HT-29 (cell line): ENCODE measurements at places on chromosomes 5 and 9. TPM values are rescaled to one million over a fixed set of nuclear protein-coding genes. Genes with fewer than 3 reads are reported as not detected.

HMCN2 gene
- under 0.01 TPM in 1 of 2 replicates, not detected in the other for total RNA-seq

LCN6 gene
- total RNA-seq = not detected in 2 replicates

SLC12A2 gene
- 359 and 396 TPM in 2 replicates for total RNA-seq

DNA sequence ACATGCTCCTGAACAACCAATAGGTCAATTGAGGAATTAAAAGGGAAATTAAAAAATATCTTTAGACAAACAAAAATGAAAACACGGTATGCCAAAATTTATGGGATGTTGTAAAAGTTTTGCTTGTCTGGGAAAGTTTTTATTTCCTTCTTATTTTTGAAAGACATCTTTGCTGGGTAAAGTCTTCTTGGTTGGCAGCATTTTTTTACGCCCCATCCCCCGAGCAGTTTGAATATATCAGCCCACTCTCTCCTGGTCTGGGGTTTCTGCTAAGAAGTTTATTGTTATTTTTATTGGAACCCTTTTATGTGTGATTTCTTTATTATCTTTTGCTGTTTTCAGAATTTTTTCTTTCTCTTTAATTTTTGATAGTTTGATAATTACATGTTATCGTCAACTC is 16.3 kb downstream of the XRCC4 start:
- no peak for DNase-seq

DNA sequence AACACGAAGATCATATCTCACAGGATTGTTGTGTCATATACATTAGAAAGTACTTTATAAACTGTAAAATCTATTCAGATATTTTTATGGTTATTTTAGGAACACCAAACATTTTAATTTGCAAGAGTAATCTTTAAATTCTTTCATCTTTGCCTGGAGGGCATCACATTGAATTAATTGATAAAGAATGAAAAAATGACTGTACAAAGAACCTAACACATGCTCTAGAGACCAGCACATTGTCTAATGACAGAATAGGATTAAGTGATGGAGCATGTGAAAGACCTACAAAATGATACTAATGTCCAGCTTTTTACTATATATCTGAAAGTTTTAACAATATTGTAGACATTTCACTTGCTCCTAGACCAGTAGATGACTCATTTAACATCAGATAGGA is 88.0 kb downstream of the ZSWIM6 start:
- DNase-seq = no peak

SYK gene
- total RNA-seq = 24.2 and 34.7 TPM in 2 replicates

- no peak for DNase-seq
Observed at GRCh38 chr5:117405197-117405596, 830.6 kb upstream of the SEMA6A start.

- DNase-seq = no peak
Observed at GRCh38 chr9:120514405-120514804, 65.6 kb downstream of the CDK5RAP2 start.

DNA sequence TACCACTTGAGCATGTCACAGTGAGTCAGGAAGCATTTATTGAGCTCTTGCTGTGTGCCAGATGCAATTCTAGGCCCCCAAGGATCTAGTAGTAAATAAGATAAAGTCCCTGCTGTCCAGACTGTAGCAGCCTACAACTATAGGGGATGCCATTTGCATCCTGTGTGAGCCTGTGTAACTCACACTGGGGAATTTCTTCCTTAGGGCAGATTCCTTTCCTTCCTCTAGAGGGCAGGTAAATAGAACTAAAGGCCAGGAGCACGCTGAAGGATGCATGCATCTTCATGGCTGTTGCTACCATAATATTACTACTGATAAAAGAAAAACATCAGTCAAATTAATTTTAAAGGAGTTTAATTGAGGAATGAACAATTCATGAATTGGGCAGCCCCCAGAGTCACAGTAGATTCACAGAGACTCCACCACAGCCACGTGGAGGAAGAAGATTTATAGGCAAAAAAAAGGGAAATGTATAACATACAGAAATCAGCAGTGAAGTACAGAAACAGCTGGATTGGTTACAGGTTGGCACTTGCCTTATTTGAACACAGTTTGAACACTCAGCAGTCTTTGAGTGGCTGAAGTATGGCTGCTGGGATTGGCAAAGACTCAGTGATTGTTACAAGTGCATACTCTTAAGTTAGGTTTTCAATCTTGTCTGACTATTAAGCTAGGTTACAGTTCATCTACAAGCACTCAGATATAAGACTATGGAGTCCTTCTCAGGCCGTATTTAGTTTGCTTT is 98.9 kb downstream of the ACTL7B start:
- peak; percentile 26 for DNase-seq

DEPDC1B gene
- 18.4 and 20.5 TPM in 2 replicates for total RNA-seq

GRCh38 chr9:33129251-33129885 is 37.8 kb downstream of the B4GALT1 start:
- no peak for DNase-seq
